Stimulated activated CD4-positive, alpha-beta T cell treated with anti-CD3 and anti-CD28 coated beads, Interleukin-1b, Interleukin-23, amount 100 ng/mL, for 1 hour (primary cell): ENCODE measurements at places on chromosomes 5 and 9.

DNA sequence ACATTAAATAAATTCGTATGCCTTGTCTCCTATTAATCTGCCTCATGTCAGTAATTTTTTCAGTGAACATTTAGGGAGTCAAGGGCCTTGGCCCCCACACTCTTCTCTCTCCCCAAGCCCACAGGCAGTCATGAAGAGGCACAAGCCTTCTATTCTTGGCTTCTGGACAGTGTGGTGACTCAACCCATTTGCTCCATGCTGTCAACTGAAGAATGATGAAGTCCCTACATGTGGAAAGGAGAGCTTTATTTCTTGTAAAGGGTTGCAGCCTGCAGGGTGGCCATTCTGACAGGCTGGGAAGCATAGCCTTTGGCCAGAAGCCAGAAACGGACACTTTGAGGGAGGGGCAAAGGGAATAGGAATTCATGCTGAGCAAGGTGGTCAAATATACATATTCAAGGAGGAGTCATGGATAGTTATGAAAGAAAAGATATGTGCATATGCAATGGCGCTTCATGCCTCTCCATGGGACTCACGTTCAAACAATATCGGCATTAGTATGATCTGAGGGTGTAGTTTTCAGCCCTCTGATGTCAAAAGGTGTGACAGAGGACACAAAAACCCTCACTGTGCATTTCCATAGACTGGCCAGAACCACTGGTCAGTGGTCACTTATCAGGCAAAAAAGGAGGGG lies 31.3 kb downstream of the ANKRA2 start:
- DNase-seq = no peak

- DNase-seq = no peak
These were observed 596 bp downstream of the SLC28A3 start for GRCh38 chr9:84339962-84340361.

GRCh38 chr5:40477856-40478546 lies 201.7 kb upstream of the PTGER4 start:
- DNase-seq = no peak

DNA sequence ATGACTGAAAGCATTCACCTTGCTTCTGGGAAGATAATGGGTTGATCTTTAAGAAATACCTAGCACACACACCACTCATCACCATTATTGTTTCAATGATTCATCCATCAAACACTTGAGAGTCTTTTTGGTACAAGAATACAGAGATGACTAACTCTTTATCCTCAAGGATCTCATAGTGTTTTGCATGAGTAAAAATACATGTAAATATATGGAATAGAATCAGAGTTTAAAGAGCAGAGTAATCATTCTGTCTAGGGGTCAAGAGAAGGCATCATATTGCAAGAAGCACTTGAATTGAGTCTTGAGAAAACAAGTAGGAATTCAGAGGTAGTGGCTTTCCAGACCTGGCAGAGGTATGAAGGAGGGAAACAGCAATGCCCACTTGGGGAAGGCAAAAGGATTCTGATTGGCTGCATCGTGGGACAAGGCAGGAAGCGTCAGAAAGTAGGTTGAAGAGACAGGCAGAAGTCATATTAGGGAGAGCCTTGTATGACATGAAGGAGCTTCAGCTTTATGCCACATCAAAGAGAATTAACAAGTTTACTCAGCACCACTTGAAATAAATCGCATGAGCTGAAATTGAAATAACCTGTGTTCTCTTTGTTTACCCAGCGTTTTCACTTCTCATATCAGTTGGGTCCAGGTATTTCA lies 542.5 kb downstream of the TLE1 start:
- no peak for DNase-seq

DNA sequence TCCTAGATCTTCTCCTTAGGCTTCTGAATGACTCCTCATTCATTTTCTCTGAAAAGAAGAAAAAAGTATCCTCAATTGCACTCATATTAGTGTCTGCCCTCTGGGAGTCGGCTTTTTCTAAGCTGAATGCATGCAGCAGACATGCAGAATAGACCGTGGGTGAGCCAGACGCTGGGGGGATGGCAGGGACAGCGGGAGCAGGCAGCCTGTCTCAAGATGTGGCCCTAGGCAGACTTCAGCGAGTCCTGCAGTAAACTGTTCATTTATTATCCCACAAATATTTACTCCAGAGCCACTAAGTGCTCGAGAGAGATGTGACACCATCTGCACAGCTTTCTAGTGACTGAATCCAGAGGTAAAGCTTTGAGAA lies 164.9 kb upstream of the RAI14 start:
- DNase-seq = no peak
